ENCODE measurements at places on chromosomes 7 and 10.

- DNase-seq, result no peak
Observed at GRCh38 chr10:104260775-104261115, 6.1 kb downstream of the GSTO1 start.

- no peak for DNase-seq
Observed at GRCh38 chr7:138468244-138469123, 8.4 kb downstream of the TRIM24 start.

- DNase-seq, result no peak
Observed at GRCh38 chr10:81192221-81192788, 654.6 kb downstream of the SH2D4B start.

- no peak for DNase-seq
Observed at GRCh38 chr7:81845744-81846241, 75.9 kb upstream of the HGF start.

DNA sequence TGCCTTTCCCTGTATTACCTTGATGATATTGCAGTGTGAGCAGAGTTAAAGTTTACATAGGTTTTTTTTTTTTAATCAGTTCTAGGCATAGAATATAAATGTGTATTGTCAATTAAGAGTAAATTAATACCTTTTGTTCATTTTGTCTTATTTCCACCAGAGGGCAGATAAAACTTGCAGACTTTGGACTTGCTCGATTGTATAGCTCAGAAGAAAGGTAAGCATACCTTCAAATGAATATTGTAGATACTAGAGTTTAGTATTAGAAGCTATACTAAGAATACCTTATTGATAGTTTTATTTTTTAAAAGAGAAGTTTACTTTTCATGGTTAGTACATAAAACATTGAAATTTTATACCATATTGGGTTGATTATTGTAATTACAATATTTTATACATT is 86.8 kb downstream of the MPLKIP start:
- no peak for DNase-seq

DNA sequence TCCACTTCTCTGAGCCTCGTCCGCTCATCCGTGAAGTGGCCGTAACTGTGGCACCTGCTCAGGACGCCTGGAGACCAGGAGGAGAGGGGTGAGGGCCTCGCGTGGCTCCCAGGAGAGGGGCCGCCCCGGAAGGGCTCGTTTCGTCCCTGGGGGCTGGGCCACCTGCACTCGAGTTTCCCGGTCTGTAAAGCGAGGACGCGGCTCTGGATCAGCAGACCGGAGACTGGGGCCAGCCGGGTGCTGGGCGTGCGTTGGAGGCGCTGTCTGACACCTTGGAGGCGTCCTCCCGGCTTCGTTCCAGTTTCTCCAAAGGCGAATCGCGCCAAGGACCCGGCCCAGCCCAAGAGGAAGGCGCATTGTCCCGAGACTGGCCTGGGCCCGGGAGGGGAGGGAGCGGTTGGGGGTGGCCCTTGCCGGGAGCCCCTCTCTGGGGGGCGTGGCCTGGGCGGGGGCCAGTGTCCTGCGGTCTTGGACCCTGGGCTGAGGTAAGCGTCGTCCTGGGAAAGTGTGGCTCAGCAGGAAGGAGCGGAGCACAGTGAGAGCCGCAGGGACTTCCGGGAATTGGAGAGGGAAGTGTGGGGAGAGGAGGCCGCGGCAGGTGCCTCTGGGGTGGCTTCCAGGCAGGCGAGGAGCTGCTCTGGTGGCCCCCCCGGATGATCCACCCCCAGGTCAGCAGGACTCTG is 89.6 kb downstream of the FOXL3 start:
- no peak for DNase-seq

DNA sequence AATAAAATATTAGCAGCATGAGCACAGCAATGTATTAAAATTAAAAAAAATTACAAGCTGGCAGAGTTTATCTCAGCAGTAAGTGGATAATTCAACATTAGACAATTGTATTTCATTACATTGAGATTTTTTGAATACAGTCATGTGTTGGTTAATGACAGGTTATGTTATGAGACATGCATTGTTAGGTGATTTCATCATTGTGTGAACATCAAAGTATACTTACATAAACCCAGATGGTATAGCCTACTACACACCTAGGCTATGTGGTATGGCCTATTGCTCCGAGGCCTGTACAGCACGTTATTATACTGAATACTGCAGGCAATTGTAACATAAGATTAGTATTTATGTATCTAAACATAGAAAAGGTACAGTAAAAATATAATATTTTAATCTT is 29.7 kb downstream of the CCDC6 start:
- DNase-seq, result no peak

GRCh38 chr7:80026766-80027165 is 107.9 kb upstream of the GNAI1 start:
- no peak for DNase-seq

- DNase-seq, result no peak
Observed at GRCh38 chr10:29543715-29544114, 91.1 kb downstream of the SVIL start.

GRCh38 chr10:73850863-73851461 is 23.4 kb downstream of the CAMK2G start:
- DNase-seq, result no peak

DNA sequence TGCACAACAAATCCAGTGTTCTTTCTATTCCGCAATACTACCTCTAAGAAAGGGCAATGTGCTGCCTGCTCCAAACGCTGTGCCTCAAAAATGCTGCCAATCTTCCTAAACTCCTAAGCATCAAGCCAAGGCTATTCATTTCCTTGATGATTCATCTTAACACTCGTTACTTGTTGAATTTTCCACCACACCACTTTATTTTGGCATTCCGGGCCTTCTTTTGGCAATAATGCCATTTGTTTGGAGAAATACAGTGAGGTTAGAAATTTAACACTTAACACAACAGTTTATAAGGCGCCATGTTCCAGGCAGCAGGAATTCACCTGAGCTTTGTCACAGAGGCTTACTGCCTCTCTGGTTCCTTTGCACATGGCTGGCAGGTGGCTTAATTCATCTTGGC is 82.6 kb upstream of the ABCB5 start:
- no peak for DNase-seq

DNA sequence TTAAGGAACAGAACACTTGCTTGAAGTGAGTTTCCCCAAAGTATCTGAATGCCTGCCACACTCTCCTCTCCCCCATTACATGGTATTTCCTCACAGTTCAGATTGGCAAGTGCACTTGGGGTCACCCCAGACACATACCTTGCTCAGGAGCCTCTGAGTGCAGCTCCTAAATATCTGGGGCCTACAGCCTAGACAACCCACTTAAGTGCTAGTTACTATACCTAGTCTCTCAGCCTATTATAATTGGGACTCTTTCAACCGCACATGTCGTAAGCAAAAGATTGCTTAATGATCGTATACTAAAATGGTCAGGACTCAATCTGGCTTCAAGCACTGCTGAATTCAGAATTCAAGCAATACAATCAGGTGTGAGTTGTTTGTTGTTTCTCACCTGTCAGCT is 19.9 kb downstream of the TMEM176B start:
- DNase-seq, result no peak

DNA sequence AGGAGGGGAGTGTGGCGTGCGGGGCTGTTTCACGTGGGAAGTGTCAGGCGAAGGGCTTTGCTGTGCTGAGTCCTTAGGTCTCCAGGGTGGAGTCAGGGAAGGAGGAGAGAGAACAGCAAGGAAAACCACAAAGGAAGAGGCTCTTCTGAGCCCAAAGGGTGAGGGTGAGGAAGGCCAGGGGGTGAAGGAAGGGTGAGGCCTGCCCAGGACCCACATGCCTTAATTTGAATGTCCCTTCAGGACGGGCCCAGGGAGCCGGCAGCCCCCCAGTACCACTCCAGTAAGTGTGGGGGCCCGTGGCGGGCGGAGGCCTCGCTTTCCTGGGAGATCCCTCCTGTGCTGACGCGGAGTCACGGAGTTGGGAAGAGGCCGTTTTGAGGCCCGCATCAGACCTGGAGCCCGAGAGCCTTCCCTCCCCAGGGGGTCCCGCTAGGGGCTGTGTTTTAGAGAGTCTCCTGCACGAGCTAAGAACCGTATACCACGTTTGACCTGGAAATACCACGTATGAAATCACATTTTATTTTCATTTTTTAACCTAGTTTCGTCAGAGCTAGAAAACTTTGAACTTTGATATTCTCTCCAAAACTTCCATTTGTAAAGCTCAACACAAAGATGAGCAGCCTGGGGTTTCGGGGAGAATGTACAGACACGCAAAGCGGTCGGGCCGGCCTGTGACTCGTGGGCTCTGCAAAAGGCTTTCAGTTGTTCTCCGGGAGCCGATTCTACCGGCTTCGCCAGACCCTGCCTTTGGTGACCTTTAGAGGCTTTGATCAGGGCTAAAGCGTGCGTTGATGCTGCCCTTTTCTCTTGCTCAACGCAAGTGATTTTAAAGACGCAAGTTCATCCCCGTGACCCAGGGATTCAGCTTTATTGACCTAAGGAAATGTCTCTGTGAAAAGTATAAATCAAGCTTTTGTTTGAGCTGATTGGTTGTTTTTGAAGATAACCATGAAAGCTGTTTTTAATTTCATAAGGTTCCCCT is 23.6 kb upstream of the TTYH3 start:
- no peak for DNase-seq

DNA sequence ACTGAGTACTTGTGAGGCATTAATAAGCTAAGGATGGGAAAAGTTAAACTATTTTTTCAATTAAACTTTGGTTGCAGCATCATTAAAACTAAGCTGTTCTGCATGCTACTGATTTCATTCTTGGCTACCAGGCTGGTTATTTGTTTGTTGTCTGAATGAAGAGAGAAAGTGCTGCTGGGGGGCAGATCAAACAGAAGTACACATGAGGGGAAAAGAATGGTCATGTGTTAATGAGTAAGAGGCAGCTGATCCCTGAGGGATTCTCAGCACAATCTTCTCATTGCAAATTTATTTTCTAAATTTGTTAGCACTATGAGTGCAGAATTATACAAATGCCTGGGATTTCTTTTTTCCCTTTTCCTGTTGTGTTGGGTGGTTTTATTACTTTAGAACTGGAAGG is 213.2 kb upstream of the HPS1 start:
- DNase-seq, result no peak

Data from stimulated activated CD4-positive, alpha-beta T cell treated with anti-CD3 and anti-CD28 coated beads, Interleukin-1b, Interleukin-23, amount 100 ng/mL, for 24 hours (primary cell).